Amygdala (tissue), 56 donors: ENCODE measurements at places on chromosomes 7 and 10.

GRCh38 chr10:20971901-20972300 is 74.8 kb upstream of the NEBL start:
- no peak for DNase-seq

DNA sequence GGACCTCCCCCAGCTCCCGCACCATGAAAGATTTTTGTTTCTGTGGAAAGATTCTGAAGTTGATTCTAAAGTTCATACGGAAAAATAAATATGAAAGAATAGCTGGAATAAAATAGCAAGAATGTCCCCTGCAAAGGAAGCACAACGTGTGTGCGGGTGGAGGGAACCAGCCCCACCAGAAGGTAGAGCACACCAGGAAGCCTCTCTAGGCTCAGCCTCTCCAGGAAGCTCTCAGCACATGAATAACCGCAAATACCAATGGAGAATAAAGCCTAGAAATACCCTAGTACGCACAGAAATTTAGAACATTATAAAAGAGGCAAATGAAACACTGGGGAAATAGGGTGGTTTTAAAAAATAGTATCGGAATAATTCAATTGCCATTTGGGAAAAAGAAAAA is 24.6 kb upstream of the FAM170B start:
- no peak for DNase-seq

GRCh38 chr7:6536262-6537260 is 14.7 kb downstream of the GRID2IP start:
- DNase-seq, result no peak

DNA sequence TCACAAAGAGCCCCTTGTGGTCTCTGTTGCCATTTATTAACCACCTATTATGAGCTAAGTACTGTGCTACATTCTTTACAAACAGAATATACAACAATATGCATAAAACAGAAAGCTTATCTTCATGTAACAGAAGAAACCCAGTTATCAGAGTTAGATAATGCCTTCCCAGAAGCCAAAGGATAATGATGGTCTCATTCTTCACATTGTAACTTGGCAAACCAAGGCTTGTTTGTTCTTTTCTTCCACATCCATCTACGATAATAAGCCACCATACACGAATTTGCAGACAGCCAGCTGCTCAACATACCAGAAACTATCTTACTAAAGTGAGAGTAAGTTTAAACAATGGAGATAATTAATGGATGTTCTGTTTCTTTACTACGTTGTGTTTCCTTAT is 127.6 kb downstream of the NEBL start:
- no peak for DNase-seq

- DNase-seq, result no peak
Measured at GRCh38 chr7:36045830-36046341, 107.2 kb upstream of the EEPD1 start.

DNA sequence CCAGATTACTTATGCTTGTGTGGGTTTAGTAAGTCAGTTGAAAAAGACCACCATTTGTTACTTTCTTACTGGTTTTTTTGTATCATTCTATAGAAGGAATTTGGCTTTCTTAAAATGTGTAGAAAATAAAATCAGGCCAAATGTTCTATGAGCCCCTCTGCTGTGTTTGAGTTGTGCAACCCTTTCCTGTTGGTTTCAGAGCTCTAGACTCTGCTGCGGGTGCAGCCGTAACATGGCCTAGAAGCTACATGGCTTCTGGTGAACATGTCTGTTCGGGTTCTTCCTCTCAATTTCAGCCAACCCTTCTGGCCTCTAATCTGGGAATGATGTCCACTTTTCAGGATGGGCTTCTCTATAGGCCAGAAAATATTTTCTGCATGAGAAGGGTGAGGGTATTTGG is 56.6 kb upstream of the RAB18 start:
- no peak for DNase-seq

DNA sequence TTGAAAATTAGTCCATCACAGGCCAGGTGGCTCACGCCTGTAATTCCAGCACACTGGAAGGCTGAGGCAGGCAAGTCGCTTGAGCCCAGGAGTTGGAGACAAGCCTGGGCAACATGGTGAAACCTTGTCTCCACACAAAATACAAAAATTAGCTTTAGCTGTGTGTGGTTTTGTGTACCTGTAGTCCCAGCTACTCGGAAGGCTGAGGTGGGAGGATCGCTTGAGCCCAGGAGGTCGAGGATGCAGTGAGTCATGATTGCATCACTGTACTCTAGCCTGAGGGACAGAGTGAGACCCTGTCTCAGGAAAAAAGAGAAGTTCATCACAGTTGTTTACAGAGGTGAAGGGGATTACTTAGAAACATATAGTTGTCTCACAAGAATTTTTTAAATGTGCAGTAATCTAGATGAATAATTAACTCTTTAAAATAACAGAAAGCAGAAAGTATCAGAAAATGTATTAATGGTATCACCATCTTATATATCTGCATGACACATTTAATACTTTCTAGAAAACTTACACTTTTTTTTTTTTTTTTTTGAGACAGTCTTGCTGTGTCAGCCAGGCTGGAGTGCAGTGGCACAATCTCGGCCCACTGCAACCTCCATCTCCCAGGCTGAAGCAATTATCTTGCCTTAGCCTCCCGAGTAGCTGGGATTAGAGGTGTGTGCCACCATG is 8.9 kb downstream of the LCOR start:
- DNase-seq, result no peak

DNA sequence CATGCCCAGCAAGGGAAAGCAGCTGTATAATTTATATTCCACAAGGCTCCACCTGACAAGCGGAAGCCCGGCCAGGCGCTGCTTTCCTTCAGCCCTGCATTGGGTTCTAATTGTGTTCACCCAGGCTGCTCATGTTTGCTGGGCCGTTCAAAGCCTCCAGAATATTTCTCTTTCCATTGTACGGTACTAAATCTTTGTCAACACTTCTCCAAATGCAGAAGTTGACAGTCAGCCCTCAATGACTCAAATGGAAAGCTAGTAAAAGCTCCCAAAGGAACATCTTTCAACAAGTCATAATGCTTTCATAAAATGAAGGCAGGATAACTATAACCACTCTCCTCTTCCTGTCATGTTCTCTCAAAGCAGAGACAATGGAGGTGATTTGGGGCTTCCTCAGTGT is 17.8 kb upstream of the CPXM2 start:
- no peak for DNase-seq

DNA sequence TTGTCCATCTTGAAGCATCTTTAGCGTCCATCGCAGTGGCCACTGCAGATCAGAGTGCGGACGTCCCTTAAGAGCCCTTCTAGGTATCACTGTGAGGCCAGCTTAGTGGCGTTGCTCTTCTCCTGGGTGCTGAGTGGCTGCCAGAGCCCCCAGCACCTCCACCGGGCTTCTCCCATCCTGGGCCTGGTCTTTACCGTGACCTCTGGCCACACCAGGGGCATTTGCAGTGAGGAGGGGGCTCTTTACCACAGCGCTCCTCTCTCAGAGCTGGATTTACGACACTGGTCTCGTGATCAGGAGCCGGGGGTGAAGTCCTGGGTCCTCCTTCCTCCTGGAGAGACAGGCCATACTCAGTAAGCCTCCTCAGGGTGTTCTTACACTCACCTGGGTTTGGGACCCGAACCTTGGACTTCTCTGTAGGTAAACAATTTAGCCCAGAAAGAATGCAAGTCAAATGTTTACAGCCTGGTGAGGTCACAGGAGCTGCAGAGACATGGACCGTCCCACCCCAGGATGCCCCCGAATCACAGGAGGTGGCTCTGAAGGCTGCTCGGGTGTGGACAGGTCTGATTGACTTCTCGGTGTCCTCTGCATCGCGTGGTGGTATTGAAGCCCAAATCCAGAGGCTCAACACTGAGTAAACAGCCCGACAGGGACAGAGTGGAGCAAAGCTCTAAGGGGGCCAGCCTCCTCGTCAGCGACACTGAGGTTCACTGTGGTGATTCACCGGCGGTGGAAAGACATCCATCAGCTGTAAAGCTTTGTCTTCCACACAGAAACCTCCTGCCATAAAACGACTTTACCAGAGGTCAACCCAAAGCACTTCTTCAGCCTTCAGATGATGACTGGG is 33.0 kb downstream of the JAKMIP3 start:
- no peak for DNase-seq

GRCh38 chr7:50596484-50596883 is 31.3 kb upstream of the DDC start:
- no peak for DNase-seq

DNA sequence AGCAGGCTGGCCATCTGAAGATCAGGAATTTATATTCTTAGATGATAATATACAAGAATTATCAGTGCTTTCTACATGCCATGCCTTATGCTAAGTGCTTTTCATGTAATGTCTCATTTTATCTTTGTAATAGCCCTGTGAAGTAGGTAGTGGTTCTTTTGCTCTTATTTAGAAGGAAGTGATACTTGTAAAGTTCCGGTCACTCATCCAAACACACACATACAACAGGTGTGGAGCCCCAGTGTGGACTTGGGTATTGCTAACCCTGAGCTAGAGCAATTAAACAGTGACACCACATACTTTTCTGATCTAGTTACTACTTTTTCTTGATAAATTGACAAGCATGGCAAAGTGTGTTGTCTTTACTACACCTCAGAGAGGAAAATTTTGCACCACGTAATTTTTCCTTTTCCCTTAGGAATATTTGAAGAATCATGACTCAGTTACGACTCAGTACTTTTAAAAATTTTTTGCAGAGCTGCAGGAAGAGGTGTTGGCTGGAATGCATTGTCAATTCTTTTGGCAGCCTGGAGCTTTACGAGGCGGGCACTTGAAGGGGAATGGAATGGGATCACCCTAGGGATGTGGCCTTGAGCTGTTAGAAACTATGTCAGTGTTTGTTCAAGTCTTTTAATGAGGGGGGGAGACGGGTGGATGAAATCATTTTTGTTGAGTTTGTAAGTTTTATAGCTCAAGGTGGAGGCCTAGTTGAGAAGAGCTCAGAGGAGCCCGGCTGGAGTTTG is 212.5 kb upstream of the CELF2 start:
- DNase-seq, result no peak

- no peak for DNase-seq
Measured at GRCh38 chr10:101444058-101444898, 90.3 kb downstream of the BTRC start.

DNA sequence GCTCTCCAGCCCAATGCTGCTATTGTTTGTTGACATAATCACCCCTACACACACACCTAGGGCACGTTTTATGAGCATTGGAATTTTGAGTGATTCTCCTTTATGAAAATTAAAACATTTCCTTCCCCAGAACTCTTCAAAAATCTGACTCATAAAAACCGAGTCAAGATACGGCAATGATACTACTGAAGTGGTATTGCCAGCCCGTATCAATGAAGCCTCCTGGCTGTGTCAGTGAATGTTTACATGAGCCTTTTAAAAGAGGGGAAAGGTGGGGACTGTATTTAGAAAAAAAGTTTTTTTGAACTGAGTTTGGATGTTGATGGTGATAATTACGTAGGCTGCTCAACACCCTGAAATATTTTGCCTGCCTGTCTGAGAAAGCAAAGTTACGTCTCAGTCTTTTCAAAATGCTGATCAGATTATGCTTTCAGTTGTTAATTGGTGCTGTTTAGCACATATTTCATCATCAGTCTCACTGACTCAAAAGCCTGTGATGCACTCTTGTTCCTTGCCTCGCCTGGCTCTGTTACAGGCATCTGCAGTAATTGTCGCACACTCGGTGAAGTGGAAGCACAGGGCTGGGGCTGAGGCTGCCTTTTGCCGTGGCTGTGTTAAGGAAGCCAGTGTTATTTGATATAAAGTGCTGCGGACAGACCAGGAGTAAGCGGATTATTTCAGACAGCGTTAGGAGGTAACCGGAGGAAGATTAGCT is 157.4 kb upstream of the TCF7L2 start:
- no peak for DNase-seq
